Right kidney (tissue), 9 donors: ENCODE measurements at places on chromosomes 5 and 9.

DNA sequence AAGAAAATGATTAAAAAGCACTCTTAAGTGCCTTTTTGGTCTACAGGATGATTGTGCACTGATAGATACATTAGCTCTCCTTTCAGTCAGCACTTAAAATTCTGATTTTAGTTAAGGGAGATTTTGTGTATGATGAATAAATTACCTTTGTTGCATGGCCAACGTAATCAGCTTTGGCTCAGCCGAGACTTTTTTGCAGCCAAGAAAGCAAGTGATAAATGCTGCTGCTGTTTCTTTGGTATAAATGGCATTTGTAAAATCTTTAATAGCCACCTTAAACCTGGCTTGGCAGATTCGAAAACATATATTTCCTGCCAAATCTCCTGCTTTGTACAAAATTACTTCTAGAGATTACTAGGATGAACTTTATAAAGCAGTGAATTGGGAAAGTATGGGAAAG, 147.7 kb downstream of the DCP2 start:
- DNase-seq = no peak

DNA sequence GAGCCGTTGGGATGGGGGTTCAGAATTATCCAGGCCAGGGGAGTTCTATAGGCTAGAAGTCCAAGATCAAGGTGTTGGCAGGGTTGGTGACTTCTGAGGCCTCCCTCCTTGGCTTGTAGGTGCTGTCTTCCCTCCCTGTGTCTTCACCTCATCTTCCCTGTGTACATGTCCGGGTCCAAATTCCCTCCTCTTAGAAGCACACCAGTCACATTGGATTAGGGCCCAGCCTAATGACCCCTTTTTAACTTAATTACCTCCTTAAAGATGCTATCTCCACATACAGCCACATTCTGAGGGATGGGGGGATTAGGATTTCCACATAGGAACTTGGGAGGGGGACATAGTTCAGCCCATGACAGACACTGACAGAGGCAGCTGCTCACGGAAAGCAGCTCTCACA, 12.1 kb downstream of the LRSAM1 start:
- no peak for DNase-seq

- DNase-seq = no peak
Measured at GRCh38 chr9:125996791-125997190, 249.6 kb downstream of the PBX3 start.

GRCh38 chr5:14968796-14969195, 97.2 kb upstream of the ANKH start:
- no peak for DNase-seq

DNA sequence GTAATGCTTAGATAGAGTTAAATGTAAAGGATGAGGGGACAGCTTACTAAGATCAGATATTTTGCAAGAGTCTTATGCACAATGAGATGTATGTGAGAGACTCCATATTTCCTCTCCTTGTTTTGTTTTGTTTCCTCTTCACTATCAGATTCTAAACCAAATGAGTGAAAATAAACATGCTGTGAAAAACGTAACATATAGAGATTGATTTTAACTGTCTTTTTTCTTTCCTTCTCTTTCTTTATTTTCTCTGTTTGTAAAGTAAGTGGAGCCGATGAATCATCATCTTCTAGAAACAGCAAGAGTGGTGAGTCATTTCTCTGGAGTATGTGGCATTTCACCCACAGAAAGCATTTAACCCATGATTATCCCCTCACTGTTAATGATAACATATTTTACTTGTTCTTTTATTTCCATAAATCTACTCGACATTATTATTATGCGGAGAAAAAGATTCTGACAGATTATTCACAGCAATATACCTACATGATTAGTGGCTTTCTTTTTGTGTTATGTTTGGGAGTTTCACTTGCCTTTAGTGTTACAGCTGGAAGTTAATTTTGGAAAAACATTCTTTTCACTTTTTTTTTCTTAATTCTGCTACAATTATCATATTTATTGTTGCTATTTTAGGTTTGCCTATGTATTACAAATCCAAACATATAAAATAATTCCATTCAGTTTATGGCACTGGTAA, 2.1 kb upstream of the ANXA1 start:
- DNase-seq = no peak

DNA sequence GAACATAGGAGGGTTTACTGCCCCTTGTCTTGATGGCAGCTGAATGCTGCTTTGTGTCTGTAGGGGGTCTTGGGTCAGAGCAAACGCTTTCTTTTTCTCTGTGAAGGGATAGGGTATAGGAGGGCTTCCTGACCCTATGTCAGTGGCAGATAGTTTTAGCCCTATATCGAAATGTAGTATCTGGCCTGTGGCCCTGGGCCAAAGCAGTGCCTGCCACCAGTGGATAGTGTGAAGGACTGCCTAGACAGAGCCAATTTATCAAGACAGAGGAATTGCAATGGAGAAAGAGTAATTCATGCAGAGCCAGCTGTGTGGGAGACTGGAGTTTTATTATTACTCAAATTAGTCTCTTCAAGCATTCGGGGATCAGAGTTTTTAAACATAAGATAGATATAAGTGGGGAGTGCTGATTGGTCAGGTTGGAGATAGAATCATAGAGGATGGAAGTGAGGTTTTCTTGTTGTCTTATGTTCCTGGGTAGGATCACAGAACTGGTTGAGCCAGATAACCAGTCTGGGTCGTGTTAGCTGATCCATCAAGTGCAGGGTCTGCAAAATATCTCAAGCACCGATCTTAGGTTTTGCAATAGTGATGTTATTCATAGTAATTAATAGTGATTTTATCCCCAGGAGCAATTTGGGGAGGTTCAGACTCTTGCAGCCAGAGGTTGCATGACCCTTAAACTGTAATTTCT, 178.5 kb downstream of the GDNF start:
- no peak for DNase-seq

DNA sequence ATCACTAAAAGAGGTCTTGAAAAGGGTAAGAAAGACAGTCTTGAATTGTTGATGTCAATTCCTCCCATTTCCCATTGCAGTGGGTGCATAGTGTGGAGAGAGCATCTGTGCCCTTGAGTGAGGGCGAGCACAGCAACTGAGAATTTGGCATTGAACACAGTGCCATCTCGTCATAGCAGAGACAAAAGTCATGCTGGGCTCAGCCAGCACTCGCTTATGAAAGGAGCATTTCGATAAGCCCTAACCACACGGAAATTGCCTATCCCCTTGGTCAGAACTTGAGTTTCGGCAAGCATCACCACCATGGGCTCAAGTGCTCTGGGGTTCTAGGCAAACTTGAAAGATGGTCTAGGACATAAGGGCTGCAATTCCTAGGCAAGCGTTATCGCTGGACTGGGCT, 712.8 kb upstream of the CDH10 start:
- no peak for DNase-seq

DNA sequence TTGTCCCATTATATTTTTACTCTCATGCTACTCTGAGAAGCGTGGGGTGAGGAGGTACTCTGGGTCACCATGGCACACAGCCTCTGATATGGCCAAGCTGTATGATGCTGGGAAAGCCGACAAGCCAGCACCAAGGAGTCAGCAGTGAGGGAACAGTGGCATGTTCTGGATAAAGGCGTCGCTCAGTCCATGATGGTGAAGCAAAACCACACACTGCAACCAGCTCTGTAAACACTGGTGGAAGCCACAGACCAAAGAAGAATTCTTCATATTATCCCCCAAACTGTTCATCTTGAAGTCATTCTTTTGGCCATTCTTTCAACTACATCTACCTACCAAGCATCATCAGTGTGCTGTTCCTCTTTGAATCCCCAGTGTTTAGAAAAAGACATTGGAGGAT, 264.6 kb downstream of the ARHGEF28 start:
- DNase-seq = no peak

DNA sequence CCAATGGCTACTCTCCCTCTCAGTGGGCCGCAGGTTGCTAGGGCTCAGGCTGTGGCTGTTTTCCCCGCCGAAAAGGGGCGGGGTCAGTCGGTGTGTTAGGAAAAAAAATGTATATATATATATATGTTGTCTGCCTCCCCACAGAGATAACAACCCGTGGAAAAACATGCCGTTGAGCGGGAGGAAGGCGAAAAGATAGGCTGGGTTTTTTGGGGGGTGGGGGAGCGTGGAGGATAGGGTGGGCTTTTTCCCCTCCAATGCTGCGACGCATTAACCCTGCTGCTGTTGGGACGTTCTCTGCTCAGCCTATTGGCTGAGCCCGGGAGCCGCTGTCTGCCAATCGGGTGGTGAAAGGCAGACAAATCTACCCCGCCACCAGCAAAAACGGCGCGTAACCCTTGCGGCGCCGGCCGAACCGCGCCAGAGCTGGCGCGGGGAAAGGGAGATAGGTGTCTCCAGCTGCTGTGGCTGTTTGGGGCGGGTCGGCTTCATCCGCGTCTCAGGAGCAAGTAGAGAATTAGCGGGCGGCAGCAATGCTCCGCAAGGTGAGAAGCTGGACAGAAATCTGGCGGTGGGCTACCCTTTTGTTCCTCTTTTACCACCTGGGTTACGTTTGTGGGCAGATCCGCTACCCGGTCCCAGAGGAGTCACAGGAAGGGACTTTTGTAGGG, at the start of gene PCDHGC4:
Gene PCDHGC4, plus strand, starts transcription at position 390 of the 671 bp plus-strand sequence. Its CDS starts 144 bp downstream, at position 534.
- DNase-seq = peak; percentile 72

DNA sequence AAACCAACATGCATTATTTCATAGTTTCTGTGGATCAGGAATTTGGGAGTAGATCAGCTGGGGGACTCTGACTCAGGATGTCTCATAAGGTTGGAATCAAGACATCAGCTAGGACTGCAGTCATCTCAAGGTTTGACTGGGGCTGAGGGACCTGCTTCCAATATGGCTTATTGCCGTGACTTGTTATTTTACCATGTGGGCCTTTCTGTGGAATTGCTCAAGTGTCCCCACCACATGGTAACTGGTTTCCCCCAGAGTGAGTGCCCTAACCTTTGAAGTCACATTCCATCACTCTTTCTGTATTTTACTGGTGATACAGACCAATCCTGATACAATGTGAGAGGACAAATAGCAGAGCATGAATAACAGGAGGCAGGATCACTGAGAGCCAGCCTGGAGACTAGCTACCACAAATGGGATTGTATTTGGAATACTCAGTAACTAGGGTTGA, 70.2 kb upstream of the ELL2 start:
- no peak for DNase-seq

DNA sequence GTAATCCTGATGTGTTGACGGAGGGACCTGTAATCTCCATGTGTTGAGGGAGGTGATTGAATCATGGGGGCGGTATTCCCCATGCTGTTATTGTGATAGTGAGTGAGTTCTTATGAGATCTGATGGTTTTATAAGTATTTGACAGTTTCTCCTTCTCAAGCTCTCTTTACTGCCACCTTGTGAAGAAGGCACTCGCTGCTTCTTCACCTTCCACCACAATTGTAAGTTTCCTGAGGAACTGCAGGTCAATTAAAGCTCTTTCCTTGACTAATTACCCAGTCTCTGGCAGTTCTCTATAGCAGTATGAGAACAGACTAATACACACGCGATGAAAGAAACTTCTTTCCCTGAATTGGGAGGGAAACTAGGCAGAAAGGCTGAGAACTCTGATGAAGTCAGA, 141.1 kb upstream of the RAD23B start:
- DNase-seq = no peak

- no peak for DNase-seq
Measured at GRCh38 chr5:14715481-14715880, 51.0 kb downstream of the OTULIN start.

GRCh38 chr5:75622564-75622963, 11.3 kb downstream of the ANKDD1B start:
- DNase-seq = no peak

DNA sequence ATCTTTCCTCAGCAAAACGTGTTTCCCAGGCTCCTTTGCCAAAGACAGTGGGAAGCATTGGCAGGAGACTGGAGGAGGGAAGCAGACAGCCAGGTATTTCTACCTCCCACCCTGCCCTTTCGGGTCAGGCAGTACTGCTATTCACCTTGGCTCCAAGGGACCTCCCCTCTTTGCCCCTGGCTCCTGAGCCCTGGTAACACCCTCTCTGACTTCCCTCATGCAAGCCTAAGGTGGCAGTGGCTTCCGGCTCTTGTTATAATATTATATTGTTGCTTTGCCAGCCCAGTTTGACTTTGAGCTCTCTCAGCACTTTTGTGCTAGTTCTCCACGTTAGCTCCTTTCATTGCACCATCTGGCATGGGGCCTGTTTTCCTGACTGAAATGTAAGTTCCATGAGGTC, 81.6 kb upstream of the IFNK start:
- DNase-seq = no peak

DNA sequence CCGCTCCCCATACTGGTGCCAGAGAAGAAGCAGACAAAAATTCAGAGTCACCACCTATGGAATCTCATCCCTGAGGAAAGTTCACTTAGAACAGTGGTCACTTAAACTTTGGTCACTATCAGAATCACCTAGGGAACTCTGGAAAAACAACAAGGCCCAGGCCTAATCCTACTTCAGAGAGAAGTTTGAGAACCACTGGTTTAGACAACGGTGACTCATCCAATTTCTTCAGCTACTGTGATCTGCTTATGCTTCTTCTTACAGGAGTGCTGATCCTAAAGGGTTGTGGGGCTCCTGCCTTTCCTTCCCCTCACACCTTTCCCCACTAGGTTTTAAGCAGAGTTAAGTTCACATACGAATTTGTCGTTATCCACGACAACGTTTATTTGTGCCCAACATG, 194.7 kb upstream of the KLF4 start:
- DNase-seq = no peak

DNA sequence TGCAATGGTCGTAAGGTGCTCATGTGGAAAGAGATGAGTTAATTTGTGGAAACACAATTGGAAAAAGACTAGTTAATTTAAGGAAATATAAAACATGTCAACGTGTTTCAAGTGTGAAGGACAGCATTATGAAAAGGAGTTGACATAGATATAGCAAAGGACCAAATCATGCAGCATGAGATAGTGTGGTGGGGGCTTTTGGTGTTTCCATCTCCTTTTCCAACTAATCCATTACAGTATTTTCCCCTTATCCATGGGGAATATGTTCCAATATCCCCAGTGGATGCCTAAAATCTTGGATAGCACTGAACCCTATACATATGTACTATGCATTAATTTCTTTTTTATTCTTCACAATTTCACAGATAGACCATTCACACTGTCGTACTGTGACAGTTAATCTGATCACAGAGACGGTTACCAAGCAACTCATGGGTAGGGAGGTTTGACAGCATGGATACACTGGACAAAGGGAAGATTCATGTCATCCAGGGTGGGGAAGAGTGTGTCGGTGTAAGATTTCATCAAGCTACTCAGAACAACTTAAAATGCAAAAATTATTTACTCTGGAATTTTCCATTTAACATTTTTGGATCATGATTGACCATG, 238.6 kb downstream of the CDH12 start:
- no peak for DNase-seq

DNA sequence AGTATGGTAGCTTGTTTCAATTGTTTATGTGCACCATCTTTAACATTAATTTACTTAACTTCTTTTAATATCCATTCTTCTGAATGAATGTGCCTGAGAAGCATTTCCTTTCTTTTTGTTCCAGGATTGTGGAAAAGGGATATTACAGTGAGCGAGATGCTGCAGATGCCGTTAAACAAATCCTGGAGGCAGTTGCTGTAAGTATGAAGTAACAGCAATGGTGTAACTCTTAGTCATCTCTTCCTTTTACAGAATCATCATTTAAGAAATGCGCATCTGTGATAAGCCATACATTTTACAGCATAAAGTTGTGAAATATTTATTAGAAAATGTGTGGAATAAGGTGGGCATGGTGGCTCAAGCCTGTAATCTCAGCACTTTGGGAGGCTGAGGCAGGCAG, 117.7 kb downstream of the STARD4 start:
- no peak for DNase-seq
